ENCODE measurements at places on chromosomes 16 and 17.

DNA sequence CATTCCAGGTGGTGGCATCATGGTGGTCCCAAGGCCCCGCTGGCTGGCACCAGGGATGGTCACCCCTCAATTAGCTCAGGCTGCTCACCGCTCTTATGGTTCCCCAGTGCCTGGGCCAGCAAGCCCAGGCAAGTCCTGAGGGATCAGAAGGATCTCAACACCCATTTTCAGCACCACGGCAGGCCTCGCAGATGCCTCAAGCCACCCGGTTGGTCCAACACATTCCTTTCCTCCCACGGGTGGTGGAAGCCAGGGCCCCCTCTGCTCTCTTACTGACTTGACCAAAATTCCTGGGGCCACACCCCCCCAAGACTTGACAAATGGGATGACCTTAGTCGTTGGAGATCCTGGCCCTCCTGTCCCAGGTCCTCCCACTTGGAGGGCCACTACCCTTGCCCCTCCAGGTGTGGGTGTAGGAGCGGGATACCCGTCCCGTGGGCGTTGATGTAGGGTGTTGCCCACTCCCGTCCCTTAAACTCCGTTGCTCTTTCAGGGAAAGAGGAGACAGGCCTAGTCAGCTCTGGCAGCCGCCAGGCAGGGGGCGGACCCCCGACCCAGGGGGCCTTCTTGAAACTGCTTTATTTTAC lies 5.9 kb downstream of the ZNF205 start:
- DNase-seq, result no peak

DNA sequence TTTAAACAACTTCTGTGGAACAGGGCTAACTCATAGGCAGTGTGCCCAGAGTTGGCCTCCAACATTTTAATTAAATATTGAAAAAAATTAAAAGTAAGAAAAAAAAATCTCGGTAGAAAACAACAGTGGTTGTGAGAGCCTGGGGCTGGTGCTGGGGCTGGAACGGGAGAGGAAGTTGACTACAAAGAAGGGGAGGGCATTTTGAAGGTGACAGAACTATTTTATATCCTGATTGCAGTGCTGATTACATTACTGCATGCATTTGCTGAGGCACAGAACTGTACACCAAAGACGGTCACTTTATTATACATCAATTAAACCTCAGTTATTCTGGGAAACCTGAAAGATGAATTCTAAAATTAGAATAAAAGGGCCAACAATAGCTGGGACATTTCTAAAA lies 142.5 kb downstream of the PARN start:
- no peak for DNase-seq

DNA sequence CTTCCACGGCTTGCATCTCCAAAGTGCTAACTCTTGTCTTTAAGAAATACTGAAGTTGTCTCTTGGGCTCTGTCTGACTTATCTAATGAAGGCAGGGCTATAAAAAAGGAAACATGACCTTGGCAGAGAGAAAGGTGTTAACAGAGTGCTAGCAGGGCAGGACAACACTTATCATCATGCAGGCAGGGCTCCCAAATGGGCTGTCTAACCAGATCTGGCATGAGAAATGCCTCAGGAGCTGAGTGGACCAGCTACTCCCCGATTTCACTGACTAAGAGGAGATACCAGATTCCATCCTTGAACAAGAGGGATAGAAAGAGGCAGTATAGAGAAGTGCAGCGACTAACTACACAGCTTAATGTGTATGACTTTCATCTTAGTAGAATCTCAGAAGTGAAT lies 32.6 kb downstream of the PMP22 start:
- no peak for DNase-seq

GRCh38 chr17:28665994-28666393 lies 4.0 kb downstream of the SUPT6H start:
- DNase-seq, result no peak

DNA sequence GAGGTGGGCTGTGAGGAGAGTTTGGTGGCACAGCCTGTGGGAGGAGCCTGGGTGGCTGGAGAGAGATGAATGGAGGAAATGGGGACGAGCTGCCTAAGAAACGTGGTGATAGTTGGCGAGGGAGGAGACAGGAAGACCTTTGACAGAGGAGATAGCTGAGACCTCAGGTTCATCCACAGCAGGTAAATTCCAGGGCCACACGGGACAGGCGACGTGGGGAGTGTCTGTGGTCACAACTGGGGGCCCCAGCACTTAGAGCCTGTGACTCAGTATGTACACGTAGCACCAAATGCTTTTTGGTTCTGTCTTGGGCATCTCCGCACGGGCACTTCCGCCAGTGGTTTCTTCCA lies 7.7 kb downstream of the MINK1 start:
- no peak for DNase-seq

DNA sequence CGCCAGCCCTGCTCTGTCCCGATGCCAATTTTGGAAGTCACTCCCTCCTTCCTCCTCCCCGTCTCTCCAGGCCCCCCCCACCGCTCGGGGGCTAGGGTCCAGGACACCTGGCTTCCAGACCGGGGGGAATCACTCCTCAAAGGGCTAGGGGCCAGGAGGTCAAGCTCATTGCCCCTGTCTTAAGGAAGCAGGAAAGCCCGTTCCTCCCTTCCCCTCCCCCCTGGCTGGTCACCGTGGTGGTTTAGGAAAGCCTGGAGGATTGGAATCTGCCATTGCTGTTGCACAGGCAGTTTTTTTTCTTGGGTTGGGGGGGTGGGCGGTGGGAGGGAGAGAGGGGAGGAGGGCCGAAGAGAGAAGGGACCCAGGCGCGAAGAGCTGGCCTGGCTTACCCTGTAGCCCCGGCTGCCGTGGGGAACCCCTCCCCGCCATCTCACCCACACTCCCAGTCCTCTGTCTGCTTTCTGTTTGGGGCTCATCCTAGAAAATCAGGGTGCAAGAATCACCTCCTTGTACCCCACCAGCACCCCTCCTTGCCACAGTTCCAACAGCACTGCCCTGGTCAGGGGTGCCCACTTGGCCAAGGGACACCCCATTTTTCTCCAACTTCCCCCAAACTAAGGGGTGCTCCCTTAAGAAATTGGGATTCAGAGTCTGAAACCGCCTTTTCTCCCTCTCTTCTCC lies 2.9 kb upstream of the BCL6B start:
- DNase-seq, result peak; percentile 53

Data from upper lobe of left lung (tissue), 6 donors.